Left kidney (tissue), 8 donors: ENCODE measurements at places on chromosomes 4 and X. TPM values are rescaled to one million over a fixed set of nuclear protein-coding genes. Genes with fewer than 3 reads are reported as not detected.

PCSK1N gene
- polyA plus RNA-seq: 11.5 TPM

- DNase-seq: peak; percentile 63
Measured at GRCh38 chr4:118981839-118982381, 93.3 kb downstream of the SYNPO2 start.

DNA sequence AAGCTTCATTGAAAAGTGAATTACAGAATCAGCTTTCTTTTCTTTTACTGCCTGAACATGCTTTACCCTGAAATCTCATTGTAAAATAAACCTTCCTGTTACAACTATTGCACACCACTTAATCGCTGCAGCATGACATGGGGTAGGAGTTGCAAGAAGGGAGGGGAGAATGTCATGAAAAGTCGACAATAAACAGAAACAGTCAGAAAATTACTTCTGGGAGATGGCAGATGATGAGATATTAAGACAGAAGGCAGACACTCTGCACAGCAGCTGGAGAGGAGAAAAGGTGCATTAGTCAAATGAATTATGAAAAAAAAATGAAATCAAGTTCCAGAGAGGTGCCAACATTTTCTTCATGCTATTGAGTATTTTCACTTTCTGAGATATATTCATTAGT is 287.7 kb downstream of the PCDH7 start:
- no peak for DNase-seq

DNA sequence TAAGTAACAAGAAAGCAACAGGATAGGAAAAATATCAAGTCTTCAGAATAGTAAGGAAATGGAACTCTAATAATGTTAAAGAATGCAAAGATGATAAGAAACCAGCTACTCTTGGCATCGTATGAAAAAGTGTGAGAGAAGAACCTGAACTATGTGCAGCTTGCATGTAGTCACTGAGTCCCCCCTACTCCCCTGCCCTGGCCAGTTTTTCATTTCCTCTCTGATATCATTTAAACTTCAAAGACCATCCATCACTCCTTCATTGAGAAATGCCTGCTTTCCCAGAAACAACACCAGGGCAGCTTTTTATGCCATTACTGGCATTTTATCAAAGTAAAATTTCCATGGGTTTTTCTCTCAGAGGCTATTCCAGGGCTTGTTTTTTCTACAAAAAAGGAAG is 28.1 kb downstream of the INPP4B start:
- DNase-seq: no peak

DNA sequence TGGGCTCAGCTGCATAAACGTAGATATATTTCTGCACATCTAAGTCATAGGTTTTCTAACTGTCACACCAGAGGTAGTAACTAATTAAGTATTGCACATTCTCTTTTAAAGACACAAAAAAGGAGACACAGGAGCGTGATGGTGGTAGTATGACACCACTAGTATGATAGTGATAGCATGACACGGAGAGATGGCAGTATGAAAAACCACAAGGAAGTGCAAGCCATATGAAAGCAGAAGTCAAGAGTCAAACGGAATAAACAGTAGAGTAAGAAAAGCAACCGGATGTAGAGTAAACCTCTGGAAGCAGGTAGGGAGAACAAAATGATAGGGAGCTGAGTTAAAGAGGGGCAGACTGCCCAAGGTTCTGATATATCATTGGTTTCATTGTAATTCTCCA is 382.2 kb upstream of the INTU start:
- no peak for DNase-seq

EFNB1 gene
- polyA plus RNA-seq: 87.7 TPM

GRCh38 chr4:57154191-57154590 is 44.0 kb upstream of the IGFBP7 start:
- no peak for DNase-seq

- no peak for DNase-seq
Measured at GRCh38 chr4:53321151-53321983, 44.5 kb downstream of the SCFD2 start.

DNA sequence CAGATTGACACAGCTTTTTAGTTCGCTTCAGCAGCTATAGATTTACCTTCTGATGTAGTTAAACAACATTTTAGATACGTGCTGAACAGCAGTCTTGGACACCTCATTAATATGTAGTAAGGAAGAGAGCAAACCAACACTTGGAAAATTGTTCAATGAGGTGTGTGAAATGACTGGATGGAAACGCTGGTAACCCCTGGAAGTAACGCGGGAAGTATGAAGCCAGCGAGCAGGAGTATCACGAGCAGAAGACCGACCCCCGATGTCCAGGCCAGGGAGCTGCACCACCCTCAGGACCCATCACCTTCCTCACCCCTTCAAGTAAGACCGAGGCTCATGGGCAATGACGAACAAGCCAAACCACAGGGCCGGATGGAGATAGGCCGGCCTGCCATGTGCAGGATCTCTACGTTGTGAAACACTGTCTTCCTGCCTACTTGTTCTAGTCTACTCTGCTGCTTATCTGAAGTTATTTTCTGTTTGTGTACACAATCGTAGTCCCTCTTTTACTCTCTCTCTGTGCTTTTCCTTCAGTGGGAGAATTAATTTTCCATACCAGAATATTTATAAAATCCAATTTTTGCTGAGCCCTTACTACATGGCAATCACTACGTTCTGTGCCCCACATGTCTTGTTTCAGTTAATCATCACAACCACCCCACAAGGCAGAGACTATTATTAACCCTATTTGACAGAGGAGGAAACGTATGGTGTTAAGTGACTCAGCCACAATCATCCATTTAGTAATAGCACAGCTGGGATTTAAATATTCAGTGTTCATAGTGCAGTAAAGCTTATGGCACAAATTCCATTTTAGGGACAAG is 221.7 kb downstream of the APBB2 start:
- DNase-seq: no peak

DNA sequence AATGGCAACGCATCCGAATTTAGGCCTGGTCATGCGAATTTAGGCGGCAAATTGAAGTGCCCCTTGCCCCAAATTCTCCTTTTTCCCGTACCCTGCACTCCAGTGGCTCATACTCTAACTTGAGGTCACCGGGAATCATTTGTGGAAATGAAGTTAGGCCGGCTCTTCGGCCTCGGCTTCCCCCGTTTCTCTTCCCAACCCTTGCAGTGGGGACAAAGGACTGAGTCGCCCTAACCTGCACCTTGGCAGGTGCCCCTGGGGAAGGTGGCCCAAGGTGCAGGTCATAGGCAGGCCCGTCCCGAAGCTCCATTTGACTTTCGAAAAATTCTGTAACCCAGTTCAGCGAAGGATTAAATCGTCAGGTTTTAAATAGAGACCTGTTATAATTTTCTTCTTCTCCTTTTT is 811 bp downstream of the SRD5A3 start:
- DNase-seq: no peak

STOX2 gene
- 14.2 TPM for polyA plus RNA-seq

H2BW2 gene
- polyA plus RNA-seq: 1.6 TPM

DNA sequence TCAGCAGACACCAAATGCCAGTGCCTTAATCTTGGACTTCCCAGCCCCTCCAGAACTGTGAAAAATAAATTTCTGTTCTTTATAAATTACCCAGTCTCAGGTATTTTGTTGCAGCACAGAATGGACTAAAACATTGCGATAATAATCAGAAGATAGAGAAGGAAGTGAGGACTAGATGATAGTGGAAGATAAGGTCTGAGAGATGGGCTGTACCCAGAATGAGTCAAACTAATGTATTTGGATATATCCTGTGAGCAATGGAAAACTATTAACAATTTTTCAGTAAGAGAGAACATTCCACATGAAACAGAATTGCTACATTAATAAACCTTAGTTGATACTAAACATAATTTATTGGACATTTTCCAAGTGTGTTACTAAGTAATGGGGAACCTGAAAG is 93.3 kb downstream of the FANCB start:
- no peak for DNase-seq

ADH1A gene
- 2.3 TPM for polyA plus RNA-seq

DNA sequence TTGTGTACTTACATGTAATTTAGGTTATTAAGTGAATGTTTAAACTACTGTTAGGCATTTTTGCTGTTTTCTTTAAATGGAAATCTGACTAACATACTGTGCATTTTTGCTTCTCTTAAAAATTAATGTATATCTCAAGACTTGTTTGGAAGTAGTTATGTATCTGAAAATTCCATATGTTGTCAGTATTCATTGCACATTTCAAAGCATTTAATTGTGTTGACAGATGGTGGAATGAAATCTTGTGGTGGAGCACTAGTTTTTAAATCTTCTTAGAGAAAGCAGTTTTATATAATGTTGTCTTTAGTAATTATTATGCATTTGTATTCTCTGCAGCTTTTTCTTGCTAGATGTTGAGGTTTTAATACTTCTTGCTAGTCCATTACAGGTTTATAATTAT is 71.5 kb upstream of the MSANTD1 start:
- DNase-seq: no peak

- no peak for DNase-seq
Measured at GRCh38 chr4:163269869-163270268, 62.5 kb downstream of the NPY1R start.

DNA sequence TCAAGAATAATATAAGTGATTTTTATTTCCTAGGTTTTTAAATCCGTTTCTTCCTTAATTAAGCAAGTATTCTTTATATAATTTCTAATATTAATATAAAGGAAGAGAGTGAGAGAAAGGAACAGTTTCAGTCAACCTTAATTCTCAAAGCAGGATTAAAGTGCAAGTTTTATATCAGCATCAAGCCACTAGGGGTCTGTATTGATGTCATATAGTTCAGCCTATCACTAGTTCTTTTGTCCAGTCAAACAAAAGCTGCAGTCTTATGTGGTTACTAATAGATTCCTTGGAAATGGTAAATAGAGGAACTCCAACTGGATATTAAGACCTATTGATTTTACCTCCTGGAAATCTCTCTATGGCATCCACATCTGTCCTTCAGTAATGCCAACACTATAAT is 82.0 kb downstream of the NAP1L3 start:
- no peak for DNase-seq

ZNF718 gene
- polyA plus RNA-seq: 18.3 TPM
